ENCODE measurements at places on chromosomes 12 and 14.
A peak's percentile ranks its signal among the peaks of the same experiment; 100 is the strongest.

DNA sequence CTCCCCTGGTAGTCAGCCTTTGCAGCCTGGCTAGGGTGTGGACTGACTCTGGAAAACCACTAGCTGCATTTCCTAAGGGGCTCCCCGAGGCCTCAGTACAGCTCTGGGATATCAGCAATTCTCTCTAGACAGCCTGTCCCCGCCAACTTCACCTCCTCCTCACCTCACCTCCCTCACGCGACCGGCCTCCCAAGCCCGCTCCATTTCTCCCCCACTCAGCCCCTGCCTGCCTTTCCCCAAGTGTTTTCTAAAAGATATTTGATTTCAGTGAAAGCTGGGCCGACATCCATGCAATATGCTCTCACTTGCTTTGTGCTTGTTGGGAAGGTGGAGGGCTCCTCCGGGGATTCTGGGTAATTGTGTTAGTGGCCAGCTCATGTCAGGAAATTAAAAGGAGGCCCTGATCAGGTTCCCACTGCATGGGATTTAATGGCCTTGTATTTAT, 91.8 kb downstream of the ESRRB start:
- no peak for DNase-seq

DNA sequence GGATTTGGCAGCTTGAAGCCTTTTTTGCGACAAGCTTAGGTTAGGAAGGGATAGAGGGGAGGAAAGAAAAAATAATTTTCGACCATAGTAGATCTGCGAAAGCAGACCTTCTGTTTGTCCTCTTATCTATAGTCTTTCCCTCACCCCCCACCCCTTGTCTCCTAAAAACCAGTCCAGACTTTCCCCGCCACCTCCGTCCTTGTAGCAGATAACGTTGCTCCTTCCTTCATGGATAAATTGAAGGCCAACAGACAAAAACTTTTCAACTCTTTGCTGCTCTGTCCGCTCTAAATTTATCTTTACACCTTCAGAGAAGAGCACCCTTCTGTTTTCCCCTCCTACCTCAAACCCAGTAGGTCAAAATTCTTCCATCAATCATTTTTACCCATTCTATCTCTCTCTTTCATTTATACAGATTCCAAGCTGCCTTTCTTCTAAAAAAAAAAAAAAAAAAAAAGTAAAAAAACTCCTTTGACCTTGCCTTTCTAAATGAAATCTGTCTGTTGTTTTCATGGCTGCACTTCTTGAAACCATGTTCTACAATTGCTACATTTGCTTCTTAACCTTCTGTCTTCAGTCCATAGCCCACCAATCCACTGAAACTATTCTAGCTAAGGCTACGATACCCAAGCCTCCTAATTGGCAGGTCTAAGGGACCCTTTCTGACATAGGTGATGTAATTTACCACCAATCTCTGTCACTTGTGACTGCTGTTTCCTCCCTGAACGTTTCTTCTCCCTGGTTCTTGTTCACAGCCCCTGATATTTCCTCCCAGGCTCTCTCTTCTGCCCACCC, 11.1 kb upstream of the NEMF start:
- no peak for DNase-seq

DNA sequence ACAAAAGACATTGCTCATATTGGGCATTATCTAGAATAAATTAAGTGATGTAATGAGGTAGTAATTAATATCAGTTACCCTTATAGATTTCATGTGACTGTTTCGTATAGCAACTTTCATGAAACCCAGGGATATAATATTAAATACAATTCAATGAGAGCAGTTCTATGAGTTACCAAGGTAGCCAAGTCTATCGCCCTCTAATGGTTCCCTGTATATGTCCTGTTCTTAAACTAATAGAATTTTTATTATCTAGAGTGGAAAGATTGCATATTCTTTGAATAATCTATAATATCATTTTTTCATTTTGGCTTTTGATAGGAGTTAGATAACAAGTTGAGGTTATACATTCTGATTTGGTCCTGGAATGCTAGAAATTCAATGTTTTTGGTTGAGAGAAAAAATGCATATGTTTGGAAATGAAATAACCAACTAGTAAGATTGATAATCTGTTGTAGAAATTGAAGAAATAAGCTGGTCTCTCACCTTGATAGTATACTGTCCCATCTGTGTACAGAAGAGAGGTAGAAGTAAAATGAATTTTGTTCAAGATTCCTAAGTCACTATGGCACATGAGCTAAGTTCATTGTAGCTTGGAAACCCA, 59.7 kb downstream of the SCFD1 start:
- peak; percentile 13 for DNase-seq

DNA sequence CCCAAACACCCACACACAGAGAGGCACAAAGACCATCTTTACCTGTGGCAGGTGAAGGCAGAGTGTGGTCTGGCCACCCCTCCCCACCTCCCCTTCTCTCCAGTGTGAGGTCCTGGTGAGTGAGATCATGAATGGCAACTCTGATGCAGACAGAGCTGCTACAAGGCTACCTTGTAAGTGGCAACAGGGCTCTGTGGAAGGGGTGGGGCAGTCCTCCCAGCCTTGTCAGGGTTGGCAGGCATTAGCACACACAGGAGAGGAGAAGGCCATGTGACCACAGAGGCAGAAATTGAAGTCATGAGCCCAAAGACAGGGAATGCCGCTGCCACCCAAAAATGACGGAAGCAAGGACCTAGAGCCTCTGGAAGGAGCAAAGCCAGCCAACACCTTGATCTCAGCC, 30.7 kb downstream of the VWF start:
- no peak for DNase-seq

GRCh38 chr12:91753649-91754048, 392.0 kb downstream of the BTG1 start:
- no peak for DNase-seq

- no peak for DNase-seq
Observed at GRCh38 chr14:63443361-63443760, 99.8 kb downstream of the PPP2R5E start.

- no peak for DNase-seq
Observed at GRCh38 chr12:95766356-95767019, 24.1 kb downstream of the NTN4 start.

GRCh38 chr12:12800406-12801180, 12.6 kb upstream of the DDX47 start:
- peak; percentile 28 for DNase-seq

DNA sequence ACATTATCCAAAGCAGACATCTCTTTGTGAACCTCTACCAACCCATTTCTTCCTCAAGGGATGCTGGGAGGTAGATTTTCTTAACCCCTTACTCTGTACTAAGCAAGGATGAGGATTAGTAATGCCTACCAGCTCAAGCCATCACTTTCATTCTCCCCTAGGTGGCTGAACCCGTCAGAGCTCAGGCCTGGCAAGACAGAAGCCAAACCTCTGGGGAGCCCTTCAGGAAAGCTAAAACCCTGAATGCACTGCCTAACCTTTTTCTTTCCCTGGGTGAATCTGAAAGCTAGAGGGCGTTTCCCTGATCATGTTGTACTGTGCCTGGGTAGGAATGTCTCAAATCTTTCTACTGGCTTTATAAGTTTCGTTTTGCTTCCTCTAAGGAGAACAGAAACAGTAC, 617.3 kb downstream of the RPL10L start:
- no peak for DNase-seq

DNA sequence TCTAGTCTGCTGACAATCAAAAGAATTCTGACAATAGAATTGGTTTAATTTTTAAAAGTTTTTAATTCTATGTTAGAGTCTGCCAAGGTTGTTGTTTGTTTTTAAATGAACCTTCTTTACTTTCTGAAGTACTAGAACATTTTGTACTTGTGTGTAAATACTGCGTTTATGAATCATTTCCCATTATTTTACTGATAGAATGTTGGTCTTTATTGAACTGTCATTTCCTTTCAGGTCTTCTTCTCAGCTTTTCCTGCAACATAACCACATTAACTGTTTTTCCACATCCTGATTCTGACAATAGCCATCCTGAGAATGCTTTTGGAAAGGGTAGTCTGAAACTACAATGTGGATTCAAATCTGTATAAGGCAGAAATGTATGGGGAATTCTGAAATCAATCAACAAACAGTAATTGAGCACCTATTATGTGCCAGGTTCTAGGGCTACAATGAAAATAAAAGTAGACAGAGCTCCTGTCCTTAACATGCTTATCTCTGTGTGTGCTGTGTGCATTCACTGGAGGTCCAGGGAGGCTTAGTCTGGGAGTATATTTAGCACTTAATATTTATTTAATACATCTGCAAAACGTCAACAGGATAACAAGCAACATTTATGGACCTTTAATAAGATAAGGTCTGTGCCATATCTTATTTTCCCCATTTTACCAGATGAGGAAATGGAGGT, 73.1 kb upstream of the SLC38A2 start:
- DNase-seq: no peak

GRCh38 chr12:6333029-6333428, 8.8 kb downstream of the TNFRSF1A start:
- no peak for DNase-seq

GRCh38 chr14:64717870-64718269, 13.6 kb downstream of the PLEKHG3 start:
- no peak for DNase-seq

DNA sequence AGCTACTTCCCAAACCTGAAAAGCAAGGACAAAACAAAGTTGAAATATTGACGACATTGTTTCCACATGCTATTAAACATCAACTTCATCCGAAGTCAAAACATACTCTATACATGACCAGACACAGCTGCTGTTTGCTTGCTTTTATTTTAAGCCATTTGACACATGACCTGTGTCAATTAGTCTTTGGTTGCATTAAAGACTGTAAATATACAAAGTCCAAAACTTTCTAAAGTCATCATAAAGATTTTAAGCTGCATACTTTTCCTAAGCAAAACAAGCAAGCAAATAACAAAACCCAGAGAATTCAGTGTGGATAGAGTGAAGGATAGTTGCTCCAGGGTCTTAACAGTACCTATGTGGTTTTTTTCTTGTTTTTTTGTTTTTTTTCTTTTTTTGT, 21.8 kb downstream of the HAL start:
- no peak for DNase-seq

GRCh38 chr12:60240891-60241290, 645.1 kb downstream of the SLC16A7 start:
- peak; percentile 71 for DNase-seq
